NCI-H345 (cell line): ENCODE measurements at places on chromosomes 3 and 15.

GRCh38 chr3:147409143-147410115, at the start of gene ZIC1:
Gene ZIC1, plus strand, starts transcription at chr3:147409365. Its CDS starts 748 bp downstream, at chr3:147410113.
- DNase-seq = no peak

- DNase-seq = no peak
Observed at GRCh38 chr3:29503314-29503713, 222.4 kb downstream of the RBMS3 start.

DNA sequence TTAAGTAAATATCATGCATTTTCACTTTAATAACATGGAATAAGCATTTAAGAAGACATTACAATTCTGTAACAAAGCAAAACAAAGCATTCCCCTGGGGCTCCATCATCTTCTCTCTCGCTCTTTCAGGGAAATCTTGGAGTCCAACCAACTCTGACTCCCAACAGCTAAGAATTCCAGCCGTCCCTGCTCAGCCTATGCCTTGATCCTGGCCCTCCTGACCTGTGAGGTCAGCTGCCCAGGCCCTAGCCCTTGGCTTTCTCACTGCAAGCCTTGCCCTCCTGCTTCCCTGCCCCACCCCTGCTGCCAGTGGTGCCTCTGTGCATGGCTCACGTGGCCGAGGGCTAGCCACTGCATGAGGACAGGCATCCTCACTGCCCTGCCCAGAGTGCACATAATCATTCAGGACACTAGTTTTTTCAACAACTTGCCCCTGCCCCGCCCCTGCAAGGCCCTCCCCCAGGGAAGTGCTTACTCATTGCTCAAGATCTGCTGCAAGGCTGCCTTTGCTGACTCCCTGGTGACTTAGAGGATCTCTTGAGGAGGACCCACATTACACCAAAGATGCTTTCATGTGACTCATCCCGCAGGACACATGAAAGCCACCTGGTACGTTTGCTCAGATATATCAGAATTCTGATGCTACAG, 37.6 kb downstream of the MTMR10 start:
- no peak for DNase-seq

DNA sequence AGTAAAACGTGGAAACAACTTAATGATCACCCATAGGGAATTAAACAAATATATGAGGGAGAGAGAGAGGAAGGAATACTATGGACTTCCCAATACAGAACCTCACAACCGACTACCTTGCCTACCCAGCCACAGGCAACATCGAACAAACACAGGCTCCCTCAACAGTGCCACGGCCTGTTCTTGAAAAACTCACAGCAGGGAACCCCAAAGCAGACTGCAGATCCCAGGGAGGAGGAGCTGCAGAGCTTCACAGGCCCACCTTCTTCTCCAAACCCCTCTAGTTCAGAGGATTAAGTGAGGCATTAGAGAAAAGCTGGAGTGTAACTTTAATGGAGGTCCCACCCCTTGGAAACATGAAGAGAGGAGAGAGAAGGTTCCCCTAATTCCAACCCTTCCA, 110.2 kb downstream of the ST8SIA2 start:
- no peak for DNase-seq

GRCh38 chr3:123334056-123334455, 114.8 kb downstream of the ADCY5 start:
- no peak for DNase-seq

GRCh38 chr3:195085356-195086130, 185.4 kb downstream of the XXYLT1 start:
- DNase-seq = no peak

DNA sequence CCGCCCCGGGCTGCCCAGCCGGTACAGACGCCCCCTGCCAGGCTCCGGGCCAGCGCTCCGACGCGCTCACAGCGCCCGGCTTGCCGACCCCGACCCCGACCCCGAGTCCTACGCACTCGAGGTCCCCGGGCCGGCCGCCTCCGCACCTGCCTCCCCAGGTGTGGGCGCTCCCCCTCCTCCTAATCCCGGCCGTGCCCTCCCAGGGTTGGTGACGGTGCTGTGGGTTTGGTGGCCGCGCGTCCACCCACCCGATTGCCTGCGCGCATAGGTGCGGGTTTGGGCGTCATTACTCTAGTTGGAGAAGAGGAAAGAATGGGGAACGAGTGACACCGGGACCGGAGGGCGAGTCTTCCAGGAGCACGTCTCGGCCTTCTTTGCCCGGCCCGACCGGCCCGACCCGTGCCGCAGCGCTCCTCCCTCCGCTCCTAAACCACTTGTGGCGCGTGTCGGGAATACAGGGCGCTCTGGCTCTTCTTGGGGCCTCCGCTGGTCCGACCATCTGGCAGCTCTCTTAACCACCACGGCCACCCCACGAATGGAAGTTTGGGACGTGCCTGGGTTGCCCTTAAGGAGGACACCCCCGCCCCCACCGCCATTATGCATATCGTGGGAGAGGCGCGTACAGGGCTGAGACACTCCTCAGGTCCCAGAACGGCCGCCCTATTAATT, 810 bp upstream of the THRB start:
- no peak for DNase-seq

GRCh38 chr3:98402507-98402906, 12.0 kb downstream of the OR5K3 start:
- no peak for DNase-seq

- no peak for DNase-seq
Observed at GRCh38 chr3:88189361-88189810, 39.6 kb downstream of the C3orf38 start.

- DNase-seq = no peak
Observed at GRCh38 chr15:66747223-66747622, 45.2 kb downstream of the SMAD6 start.

DNA sequence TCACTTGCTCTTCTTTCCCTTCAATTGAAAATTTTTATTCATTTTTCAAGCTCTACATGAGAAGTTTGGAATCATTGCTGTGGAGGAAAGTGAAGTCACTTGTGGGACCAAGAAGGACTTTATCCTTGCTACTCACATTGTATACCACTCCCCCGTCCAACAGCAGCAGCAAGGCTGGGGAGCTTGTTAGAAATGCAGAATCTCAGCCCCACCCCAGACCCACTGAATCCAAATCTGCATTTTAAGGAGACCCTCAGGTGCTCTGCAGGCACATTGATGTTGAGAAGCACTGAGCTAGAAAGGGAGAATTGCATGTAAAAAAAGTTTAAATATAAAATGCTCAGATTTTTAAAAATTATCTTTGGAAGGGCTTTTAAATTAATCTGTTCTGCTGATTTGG, 202.3 kb upstream of the MRPL3 start:
- no peak for DNase-seq

- no peak for DNase-seq
Observed at GRCh38 chr3:123759311-123759710, 124.8 kb downstream of the MYLK start.

GRCh38 chr3:56918111-56918568, 116.4 kb upstream of the ARHGEF3 start:
- no peak for DNase-seq

- peak; percentile 23 for DNase-seq
Observed at GRCh38 chr3:8555725-8556472, 54.3 kb downstream of the LMCD1 start.

- no peak for DNase-seq
Observed at GRCh38 chr15:39030291-39031070, 465.9 kb upstream of the RASGRP1 start.

DNA sequence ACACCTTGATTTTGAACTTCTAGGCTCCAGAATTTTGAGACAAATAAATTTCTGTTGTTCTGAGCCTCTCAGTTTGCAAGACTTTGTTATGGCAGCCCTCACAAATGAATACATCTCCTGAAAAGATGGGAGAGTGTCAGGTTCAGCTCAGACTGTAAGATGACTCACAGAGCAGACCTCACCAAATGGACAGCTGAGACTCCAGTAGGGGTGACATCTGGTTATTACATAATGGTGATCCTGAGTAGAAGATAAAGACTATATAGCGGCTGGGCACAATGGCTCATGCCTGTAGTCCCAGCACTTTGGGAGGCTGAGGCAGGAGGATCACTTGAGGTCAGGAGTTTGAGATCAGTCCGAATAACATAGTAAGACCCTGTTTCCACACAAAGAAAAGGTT, 26.2 kb upstream of the MTMR14 start:
- DNase-seq = no peak

GRCh38 chr3:51710631-51711351, 3.9 kb downstream of the GRM2 start:
- no peak for DNase-seq

- DNase-seq = no peak
Observed at GRCh38 chr3:50372349-50372748, 13.0 kb upstream of the TMEM115 start.

DNA sequence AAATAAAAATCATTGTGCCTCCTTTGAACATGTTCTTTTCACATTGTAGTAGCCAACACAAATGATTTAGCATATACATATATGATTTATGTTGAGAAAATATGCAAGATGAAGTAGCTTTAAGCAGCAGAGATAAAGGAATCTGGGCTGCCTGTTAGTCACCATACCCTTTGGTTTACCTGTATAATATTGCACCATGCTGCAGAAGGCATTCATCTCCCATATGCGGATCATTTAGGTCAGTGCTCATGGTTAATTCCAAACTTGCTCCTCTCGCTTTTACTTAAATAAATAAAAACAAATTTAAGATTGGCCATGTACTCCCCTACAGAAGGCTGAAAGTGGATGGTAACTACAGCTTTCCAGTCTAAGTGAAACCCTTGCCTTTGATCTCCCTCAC, 86.7 kb upstream of the TBL1XR1 start:
- no peak for DNase-seq

DNA sequence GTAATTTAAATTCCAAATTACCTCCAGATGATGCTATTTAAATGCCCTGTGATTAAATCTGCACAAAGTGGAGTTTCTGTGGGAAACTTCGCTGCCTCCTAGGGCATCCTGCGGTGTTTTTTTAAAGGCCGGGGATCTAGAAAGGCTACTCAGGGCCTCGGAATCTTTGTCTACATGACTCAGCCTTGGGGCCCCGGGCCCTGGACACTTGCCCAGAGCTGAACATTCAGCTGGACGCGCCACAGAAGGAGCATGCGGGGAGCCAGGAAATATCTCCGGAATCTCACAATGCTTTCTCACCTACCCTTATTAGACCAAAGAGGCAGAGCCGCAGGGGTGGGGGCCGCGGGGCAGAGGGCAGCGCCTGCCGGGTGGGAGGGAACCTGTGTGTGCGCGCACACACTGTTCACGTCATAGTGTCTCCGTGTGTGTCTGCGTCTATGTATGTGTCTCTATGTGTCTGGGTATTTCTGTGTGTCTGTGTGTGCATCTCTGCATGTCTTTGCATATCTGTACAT, 145.5 kb upstream of the TPM1 start:
- DNase-seq = no peak

GRCh38 chr3:171636666-171637065, 173.6 kb downstream of the PLD1 start:
- no peak for DNase-seq

DNA sequence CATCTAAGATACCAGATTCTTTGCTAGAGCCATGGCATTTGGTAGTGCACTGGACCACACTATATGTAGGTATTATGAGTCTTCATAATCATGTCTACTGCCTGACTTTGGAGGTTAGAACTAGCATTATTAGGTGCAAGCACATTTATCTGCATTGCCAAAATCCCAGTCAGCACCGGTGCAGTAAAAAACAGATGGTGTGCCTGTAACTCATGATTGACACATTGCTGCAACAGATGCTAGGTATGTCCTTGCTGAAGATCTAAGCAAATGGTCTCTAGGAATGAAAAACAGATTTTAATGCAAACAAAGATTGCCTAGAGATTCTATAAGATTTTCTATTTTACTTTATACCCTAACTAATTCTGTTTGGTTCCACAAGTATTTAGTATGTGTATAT, 47.7 kb downstream of the MYO5A start:
- DNase-seq = no peak

- DNase-seq = no peak
Observed at GRCh38 chr3:71358243-71358642, 225.3 kb downstream of the FOXP1 start.

DNA sequence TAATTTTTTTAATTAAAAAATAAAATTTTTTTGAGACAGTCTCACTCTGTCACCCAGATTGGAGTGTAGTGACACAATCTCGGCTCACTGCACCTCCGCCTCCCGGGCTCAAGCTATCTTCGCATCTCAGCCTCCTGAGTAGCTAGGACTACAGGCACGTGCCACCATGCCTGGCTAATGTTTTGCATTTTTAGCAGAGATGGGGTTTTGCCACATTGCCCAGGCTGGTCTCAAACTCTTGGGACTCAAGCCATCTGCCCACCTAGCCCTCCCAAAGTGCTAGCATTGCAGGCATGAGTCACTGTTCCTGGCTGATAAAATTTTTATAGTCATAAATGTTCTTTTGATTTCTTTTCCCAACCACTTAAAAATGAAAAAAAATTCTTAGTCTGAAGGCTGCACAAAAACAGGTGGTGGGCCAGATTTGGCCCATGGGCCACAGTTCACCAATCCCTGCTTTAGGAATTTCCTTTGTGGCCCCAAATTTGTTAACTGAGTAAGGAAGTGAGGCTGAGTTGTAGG, 9.2 kb downstream of the UBA5 start:
- DNase-seq = no peak

DNA sequence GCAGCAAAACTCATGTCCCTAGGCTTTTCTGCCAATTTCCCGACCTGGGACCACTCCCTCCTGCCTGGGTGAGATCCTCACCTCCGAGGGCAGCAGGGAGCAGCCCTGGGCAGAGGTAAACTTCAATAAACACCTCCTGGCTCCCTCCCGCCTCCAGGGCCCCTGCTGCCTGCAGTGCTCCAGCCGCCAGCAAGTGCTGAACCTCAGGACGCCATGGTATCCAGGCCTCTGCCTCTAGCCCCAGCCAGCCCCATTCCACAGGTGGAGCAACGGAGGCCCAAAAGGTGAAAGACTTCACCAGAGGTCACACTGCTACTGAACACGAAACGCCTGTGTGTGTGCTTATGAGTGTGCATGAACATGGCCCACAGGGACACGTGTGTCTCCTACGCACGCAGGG, 59.9 kb upstream of the LINGO1 start:
- no peak for DNase-seq

GRCh38 chr15:79408041-79408440, 24.1 kb upstream of the MINAR1 start:
- DNase-seq = no peak

GRCh38 chr15:70182858-70183695, 85.4 kb upstream of the TLE3 start:
- no peak for DNase-seq

DNA sequence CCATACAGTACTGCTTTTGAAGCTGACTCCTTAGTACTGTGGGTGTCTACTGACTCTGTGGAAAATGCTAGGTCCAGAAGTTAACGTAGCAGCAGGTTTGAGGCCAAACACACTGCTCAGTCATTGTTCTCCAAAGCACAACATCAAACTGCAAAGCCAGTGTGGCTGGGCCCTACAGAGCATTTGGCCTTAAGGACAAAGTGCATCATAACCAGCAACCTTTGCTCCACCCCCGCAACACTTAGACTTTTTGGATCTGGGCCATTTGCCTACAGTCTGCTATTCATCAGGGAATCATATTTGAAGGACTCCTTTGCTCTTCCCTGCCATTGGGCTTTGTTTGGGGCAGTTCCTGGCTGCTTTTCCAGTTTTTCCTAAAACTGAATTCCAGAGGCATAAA, 43.1 kb upstream of the ARL6 start:
- no peak for DNase-seq

DNA sequence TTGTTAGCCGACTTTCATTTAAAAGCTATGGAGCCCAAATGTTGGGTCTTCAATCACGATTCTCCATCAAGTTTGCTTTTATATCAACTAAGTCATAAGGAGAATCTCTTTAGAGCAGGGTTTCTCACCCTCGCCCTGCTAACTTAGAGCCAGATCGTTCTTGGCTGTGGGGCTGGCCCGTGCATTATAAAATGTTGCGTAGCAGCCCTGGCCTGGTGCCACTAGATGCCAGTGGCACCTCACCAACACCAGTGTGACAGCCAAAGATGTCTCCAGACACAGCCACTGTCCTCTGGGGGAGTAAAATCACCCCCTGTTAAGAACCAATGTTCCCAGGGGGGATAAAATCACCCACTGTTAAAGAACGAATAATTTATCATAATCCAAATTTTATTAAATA, 226.1 kb downstream of the OCA2 start:
- DNase-seq = no peak
